ENCODE measurements at places on chromosomes 1 and 21.

DNA sequence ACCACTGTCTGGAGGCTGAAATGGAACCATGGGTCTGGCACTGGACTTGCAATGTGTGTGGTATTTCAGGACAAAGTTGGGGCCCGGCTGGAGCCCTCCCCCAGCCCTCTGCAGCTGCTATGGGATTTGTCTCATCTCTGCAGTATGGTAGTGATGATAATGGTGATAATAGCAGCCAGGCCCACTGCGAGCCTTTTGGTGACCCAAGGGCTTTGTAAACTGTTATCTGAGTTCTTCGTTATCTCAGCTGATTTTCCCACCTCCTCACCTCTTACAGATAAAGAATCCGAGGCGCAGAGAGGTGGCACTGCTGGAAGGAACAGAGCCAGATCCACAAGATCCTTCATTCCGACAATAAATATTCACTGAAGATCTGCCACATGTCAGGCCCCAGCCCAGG lies 11.7 kb upstream of the WNT4 start:
- no peak for DNase-seq

DNA sequence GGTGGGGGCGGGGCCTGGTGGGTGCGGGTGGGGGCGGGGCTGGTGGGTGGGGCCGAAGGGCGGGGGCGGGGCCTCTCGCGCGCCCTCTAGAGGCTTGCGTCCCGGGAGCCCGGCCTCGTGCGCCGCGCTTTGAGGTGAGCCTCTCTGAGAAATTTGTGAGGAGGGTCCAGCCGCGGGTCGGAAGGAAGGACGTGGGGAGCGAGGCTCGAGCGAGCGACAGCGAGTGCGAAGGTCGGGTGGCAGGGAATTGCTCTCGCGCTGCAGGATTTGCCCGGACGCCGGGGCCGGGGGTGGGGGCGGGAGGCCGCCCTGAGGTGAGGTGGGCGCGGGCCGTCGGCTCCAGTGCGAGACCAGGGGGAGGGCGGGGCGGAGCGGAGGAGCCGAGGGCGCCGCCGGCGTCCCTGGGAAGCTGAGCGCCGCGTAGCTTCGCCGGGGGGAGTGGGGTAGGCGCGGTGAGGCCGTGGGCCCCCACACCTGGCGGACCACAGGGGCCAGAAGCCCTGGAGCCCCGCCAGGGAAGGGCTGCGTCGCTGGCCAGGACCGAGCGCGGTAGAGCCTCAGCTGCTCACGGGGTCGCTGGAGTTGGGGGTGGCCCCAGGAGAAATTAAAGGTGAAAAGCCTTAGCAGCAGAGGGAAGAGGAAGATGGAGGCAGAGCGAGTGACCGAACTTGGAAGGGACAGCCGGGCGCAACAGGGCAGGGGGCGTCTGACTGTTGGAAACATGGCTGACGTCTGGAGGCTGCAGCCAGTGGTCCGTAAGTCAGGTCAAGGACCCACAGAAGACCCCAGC lies 754 bp upstream of the LSS start:
- DNase-seq = no peak

DNA sequence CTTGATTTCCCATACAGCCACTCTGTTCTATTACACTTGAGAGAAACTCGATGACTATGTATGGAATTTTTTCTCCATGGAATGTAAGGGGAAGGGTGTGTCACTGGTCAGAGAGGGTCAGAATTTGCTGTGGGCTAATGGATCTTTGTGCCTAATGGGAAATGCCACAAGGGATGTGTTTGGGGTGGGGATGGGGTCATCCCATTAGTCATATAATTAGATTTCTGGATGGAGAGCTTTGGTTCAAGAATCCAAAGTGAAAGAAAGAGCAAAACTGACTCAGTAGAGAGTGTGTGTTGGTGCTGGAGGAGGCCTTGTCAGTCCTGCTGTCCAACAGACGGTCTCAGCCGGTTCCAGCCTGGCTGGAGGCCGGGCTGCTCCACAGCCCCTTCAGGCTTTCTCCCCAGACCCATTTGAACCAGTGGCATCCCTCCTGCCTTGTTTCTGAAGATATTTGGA lies 86.4 kb downstream of the LAMC2 start:
- DNase-seq = no peak

DNA sequence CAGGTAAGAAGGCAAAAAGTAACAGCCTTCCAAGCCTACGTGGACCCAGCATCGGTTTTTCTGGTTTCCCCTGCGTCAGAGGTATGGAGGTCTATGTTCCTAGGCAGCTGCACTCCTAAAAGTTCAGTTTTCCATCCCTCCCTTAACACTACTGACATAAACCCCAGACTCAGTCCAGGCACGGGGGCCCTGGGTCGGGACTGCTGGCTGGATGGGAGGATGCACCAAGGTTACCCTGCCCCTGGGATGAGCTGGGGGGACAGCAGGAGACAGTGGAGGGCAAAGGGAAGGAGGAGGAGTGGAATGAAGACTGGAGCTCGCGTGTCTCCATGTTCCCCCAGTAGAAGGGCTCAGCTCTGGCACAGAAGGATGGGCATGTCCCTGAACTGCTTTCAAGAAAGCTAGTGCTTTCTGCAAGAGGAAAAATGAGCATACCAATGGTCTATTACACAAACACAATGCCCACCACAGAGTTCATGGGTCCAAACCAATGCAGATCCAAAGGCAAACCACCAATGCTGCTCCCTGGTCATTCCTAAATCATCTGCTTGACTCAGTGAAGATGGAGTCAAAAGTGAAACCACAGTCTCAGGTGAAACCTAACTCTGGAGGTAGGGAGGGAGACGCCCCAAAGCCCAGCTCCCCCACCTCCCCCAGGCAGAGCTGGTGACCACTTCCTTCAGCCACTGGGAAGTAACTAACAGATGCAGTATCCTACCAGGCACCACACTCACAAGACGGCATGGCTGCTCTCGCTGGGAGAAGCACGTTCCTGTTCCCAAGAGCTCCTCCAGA lies 54.9 kb downstream of the CD46 start:
- DNase-seq = no peak

DNA sequence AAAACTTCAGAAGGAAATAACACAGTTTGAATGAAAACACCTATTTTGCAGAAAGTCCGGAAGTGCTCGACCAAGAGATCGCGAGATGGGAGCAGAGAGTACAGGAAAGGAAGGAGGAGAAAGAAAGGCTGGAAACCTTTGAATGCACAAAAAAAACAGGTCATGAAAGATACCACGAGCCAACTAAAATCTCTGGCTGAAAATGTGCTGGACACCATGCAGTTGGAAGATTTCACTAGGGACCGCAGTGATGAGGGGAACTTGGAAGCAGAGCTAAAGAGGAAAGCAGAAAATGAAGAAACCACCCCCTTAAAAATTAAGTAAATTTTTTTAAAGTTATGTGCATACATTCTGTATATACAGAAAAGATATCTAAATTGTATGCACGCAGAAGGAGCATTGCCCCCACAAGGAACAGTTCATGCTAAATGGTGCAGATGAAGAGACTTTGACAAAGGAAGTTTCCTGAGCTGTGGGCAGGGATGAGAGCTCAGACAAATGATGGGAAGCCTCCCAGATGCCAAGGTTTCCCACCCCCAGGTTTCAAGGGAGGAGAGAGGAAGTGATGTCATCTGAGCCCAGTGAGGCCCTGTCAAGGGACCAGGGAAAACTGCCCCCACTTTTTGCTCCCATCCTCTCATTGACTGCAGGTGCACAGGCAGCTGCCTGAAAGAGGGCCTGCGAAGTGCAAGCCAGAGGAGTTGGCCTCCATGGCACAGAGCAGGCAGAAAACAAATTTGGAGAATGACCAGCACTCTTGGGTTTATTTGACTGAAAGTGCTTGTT lies 52.5 kb downstream of the ETS2 start:
- no peak for DNase-seq
